Fibroblast of skin of right quadriceps (primary cell): ENCODE measurements at places on chromosomes 2 and 18.

DNA sequence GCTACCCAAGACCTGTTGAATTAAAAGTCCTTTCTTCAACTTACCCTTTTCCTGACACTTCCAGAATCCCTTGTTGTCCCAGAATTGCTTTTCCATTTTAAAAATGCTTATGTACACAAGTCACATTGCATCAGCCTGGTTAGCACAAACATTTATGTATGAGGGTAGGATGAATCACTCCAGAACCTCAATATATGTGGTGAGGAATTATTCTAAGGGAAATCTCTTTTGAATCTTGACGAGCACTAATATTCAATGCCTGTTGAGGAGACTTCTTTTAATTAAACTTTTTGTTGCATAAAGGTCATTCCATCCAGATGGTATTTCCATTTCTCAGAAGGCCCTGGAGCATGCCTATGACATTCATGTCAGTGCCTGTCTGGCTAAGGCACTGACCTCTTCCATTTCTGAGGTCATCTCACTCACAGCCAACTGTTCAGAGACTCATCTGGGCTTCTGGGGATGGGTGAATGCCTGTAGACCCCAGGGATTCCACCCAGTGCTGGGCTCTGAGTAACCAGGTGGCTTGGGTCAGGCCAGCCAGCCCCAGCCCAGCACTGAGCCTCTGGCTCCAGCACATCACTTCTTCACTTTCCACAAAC lies 28.2 kb downstream of the ACMSD start:
- peak; percentile 36 for DNase-seq

DNA sequence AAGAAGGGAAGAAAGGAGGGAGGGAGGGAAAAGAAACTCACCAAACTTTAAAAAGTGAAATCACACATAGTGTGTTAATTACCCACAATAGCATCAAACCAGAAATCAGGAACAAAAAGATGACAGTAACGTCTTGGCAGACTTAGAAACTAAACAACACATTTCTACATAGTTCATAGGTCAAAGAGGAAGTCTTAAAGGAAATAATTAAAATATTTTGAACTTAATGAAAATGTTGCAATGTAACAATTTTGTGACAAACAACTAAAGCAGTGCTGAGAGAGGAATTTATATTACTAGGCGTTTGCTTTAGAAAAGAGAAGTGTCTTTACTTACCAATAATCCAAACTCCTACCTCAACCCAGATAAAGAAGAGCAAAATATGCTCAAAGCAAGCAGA lies 505.0 kb upstream of the ID2 start:
- DNase-seq, result no peak

GRCh38 chr2:213225866-213226265 lies 58.4 kb upstream of the SPAG16 start:
- DNase-seq, result no peak

DNA sequence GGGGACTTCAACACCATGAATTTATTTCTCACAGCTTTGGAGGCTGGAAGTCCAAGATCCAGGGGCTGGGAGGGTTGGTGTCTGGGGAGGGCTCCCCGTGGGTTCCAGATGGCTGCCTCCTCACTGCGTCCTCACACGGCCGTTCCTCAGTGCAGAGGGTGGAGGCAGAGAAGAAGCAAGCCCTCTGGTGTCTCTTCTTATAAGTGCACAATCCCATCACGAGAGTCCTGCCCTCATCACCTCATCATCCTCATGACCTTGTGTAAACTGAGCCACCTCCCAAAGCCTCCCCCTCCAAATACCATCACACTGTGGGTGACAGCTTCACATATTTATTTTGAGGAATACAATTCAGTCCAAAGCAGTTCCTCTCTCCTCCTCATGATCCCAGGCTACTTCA lies 26.3 kb downstream of the TMEM163 start:
- DNase-seq, result no peak

GRCh38 chr2:1757567-1757966 lies 13.3 kb upstream of the PXDN start:
- no peak for DNase-seq

- DNase-seq, result no peak
These were observed 34.9 kb downstream of the DNMT3A start for GRCh38 chr2:25306777-25307368.

DNA sequence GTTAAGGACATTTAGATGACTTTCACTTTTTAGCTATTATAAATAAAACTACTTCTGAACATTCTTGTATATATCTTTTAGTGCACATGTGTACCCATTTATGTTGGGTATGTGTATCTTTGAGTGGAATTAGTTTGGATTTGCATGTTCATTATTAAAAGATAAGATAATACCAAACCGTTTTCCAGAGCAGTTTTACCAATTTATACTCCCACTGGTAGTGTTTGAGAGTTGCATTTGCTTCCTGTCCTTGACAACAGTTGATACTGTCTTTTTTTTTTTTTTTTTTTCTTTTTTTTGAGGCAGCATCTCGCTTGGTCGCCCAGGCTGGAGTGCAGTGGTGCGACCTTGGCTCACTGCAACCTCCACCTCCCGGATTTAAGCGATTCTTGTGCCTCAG lies 23.3 kb downstream of the SLC30A6 start:
- no peak for DNase-seq

GRCh38 chr2:111640480-111640879 lies 243.5 kb downstream of the ANAPC1 start:
- no peak for DNase-seq

GRCh38 chr18:2538844-2539243 lies 32.5 kb downstream of the METTL4 start:
- peak; percentile 59 for DNase-seq

GRCh38 chr18:8722946-8723820 lies 17.8 kb downstream of the MTCL1 start:
- DNase-seq, result no peak

DNA sequence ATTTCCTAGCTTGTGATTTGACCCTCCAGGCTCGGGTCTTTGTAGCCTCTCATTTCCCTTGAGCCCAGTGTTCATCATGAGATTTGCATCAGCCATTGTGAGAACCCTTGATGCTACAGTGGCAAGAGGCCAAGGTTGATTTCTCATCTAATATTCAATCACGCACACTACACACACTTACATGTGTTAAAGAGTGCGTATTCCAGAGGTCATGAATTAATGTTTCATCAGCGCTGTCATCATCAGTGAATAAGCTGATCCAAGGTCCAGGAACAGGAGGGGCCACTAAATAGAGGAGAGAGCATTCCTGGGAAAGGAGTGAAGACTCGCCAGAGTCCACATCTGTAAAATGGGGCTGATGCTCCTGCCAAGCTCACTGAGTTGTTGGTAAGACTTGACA lies 276.1 kb upstream of the SIX2 start:
- DNase-seq, result peak; percentile 70

GRCh38 chr18:73660931-73661856 lies 486.4 kb downstream of the FBXO15 start:
- no peak for DNase-seq

GRCh38 chr2:68216454-68217310 lies 35.6 kb downstream of the PPP3R1 start:
- DNase-seq, result peak; percentile 73

- no peak for DNase-seq
These were observed 8.8 kb upstream of the ADI1 start for GRCh38 chr2:3527886-3528785.

DNA sequence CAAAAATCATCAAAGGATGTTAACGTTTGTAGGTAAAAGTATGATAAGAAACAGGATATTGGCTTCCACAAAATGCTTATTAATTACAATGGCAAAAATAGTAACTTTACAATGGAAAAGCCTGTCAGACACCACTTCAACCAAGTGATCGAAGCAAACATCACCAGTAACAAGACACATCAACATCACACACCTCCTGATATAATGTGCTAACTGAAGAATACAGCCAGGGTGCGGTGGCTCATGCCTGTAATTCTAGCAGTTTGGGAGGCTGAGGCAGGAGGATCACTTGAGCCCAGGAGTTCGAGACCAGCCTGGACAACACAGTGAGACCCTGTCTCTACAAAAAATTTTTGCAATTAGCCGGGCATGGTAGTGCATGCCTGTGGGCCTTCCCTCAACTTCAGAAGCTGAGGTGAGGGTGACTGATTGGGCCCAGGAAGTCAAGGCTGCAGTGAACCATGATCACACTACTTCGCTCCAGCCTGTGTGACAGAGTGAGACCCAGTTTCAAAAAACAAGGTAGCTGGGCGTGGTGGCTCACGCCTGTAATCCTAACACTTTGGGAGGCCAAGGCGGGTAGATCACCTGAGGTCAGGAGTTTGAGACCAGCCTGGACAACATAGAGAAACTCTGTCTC lies 15.0 kb downstream of the MGAT4A start:
- DNase-seq, result no peak
